Suprapubic skin (tissue), 4 donors: ENCODE measurements at places on chromosomes 7 and 10. TPM values are rescaled to one million over a fixed set of nuclear protein-coding genes. Genes with fewer than 3 reads are reported as not detected.

The TRIL gene
- 3.2 TPM for total RNA-seq

The LRRC61 gene
- 16.9 TPM for total RNA-seq

- DNase-seq: no peak
These were observed 8.2 kb upstream of the OPTN start for GRCh38 chr10:13091801-13092200.

The HMX3 gene
- total RNA-seq: not detected

GRCh38 chr7:138603549-138604318, 97.4 kb downstream of the SVOPL start:
- no peak for DNase-seq

DNA sequence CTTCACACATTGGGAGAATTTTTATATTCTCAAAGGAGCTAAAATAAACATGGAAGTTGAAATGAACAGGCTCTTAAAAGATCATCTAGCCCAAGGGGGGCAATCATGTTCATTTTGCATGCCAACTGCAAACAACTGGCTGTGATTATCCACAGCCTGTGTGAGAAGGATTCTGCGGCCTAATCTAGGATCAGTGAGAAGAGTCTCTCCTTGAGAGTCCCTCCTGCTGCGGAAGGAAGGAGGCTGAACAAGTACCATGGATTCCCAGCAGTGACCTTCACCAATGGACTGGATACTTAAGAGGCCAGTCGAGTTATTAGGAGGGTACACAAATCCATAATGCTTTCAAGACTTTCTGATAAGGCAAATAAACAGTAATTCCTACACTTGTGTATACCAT, 76.7 kb downstream of the IGF2BP3 start:
- DNase-seq: no peak

The TSPAN15 gene
- total RNA-seq: 15.0 TPM

The LIPF gene
- total RNA-seq: not detected

- no peak for DNase-seq
These were observed 223.2 kb downstream of the SH2D4B start for GRCh38 chr10:80760914-80761371.

GRCh38 chr10:100009283-100009792, 409 bp downstream of the DNMBP start:
- no peak for DNase-seq
